HS-27A (cell line): ENCODE measurements at places on chromosomes 3 and 15.

GRCh38 chr3:177601152-177601551, 403.9 kb upstream of the TBL1XR1 start:
- DNase-seq = no peak

DNA sequence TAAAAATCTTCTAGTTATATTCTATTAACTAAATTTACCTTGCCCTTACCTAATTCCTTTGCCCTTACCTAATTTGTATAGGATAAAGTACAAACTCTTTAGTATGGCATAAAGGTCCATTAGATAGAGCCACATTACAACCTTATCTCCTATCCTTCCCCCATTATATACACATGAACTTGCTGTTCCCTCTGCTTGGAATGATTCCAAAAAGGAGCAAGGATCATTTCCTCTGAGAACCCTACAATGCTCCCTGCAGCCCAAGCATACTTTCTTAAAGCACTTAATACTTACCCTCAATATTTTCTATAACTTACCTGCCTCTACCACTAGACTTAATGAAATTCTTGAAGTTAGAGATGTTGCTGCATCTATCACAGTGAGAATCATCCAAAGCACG, 118.9 kb upstream of the CCDC54 start:
- no peak for DNase-seq

- DNase-seq = no peak
Observed at GRCh38 chr3:48856469-48856868, 8.8 kb upstream of the PRKAR2A start.

- no peak for DNase-seq
Observed at GRCh38 chr3:159600291-159600690, 388.3 kb upstream of the IL12A start.

DNA sequence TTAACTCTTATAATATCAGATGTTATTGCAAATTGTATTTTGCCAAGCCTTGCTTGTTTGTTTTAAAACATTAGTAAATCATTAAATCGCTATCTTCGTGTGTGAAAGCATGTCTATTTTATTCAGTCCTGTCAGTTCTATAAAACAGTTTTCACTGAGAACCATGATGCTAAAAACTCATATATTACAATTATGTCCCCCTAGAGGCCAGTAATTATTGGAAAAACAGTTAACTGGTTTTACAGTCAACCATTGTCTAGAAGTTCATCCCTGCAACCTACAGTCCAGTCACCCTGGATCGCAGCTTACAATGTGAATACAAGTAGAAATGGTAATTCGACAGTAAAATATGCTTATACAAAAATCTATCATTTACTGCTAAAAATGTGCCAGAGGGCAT, 311.5 kb upstream of the ROBO2 start:
- no peak for DNase-seq

GRCh38 chr3:9820946-9821345, 10.9 kb downstream of the TTLL3 start:
- no peak for DNase-seq
